ENCODE measurements at places on chromosomes 6 and 20.
A peak's percentile ranks its signal among the peaks of the same experiment; 100 is the strongest.

GRCh38 chr6:155447949-155448348 lies 7.7 kb downstream of the NOX3 start:
- DNase-seq, result no peak

- no peak for DNase-seq
These were observed 5.7 kb upstream of the NECAB3 start for GRCh38 chr20:33679758-33680485.

DNA sequence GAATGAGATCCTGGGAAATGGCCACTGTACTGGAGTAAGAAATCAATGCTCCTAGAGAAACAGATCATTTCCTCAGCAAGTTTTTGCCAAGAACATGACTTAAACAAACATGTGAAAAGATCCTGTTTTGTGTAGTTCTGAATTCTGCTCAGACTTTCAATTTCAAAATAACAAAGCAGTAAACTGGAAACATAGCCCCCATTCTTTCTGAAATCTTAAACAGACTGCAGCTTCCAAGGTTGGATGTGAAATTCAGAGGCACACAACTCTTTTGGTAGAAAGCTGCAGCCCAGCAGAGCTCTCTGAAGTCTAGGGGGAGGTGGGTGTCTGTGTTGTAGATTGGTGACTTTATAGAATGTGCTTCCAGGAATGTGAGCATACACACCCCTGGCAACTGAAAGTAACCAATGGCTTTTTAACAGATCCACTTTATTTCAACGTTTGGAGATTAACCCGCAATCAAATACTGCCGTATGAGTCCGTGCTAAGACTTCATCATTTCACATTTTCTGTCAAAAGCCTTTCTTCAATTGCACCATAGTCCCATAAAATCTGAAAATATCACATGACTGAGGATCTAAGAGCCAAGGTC lies 86.4 kb downstream of the ATXN1 start:
- DNase-seq, result no peak

DNA sequence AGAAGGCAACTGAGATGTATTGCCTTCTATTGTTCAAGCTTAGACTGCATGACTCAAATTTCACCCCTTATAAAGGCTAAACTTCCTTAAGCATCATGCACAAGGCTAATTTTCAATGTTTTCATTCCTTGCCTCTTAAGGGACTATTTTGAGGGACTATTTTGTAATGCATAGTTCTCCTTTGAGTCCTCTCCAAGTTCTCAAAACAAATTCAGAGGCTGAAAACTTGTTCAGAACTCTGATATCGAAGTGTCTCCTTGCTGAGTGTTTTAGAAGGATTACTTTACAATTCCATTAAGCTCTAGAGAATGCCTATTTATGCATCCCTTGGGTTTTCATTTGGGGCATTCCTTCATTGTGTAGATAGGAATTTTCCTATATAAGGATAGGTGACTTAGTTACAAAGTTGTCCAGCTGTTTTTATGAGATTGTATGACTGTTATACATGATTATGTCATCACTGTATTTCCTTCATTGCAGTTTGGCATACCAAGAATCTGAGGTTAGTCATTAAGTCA lies 41.7 kb downstream of the COL19A1 start:
- no peak for DNase-seq

DNA sequence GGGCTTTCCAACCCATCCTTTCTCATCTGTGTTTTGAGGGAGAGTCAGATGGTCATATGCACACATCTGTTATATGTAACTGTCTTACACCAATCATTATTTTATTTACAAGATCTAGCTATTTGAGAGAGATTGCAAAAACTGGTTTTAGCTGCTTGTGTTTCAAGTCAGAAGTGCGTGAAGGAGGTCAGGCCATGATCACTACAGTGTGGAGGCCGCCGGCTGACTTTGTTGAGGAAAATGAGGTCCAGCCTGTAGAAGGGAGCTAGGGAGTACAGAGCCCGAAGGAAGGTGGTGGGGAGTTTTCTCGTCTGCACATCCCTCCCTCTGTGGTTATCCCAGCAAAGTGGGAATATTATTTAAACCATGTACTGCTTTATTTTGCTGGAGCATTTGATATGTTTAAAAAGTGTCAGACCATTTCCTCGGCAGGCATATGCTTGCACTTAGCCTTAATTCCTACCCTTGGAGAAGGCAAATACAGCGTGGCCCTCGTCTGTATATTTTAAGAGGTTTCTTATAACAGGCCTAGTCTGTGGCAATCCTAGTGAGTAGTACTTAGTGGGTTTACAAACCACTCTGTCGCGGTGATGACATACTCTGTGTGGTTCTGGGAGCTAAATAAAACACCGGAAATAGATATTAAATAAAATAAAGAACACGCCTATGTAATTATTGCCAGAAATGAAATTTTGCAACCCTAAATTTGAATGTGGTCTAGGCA lies 95.6 kb downstream of the UST start:
- DNase-seq, result no peak

DNA sequence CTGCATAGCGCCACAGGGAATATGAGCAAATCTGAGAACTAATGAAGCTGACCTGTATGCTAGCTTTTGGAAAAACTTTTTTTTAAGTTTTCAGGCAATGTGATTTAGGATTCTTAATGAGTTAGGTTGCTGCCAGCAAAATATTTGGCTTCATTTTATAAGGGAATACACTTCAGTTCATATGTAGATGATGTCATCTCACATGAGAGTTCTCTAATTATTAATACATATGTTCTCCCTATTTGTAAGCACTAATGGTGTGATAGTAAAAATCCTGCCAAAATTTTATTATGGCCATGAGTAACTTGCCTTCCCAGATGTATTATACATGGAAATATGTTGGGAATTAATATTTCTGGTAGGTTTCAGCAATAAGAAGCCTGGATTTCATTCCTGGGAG lies 573.8 kb downstream of the EPM2A start:
- no peak for DNase-seq

DNA sequence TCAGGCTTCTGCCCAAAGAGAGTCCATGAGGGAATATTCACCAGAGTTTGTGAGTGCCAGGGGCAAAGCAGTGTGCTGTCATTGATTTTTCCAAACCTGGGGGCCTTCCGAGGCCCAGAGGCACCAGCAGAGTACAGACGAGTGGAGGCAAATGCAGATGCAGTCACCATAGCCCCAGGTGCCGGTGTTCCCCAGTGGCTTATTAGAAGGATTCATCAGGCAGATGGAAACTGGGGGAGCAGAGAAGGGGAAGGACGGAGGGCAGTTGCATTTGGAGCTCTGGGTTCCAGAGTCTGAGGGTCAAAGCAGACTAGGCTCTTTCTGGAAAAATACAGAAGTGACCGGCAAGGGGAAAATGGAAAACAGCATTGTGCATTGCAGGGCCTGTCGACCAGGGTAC lies 184.2 kb downstream of the ANKRD60 start:
- DNase-seq, result no peak

DNA sequence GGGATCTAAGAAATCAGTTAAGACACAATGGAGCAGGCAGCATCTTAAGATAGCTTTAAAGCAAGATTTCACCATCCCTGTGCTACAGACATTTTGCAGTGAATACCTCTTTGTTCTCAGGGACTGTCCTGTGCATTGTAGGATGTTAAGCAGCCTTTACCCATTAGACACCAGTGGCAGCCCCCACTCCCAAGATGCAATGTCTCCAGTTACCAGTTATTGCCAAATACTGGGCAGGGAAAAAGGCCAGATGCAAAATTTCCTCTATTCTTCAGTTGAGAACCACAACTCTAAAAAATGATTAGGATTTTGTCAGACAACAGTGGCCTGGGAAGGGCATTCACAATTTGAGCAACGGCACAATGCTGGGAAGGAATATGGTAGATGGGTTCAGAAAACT lies 6.1 kb downstream of the FBXO5 start:
- DNase-seq, result no peak

- DNase-seq, result no peak
These were observed 30.6 kb downstream of the EFCAB8 start for GRCh38 chr20:32889281-32889680.

DNA sequence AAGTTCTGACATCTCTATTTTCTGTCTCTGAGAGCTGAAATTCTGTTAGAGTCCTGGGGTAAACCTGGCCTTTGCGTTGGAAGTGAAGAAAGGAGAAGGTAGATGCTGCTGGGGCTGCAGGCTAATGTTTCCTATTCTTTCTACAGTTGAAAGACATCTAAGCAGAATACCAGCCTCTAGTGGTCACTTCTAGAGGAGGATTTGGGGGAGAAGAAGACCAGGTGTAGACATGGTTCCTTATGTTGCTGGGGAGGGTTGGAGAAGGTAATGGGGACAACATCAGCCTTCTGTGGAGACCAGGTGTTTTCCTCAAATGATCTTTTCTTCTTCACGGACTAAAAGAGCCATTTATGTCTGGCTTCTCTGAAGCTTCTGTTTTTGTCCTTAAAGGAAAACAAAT lies 62.6 kb downstream of the BTBD3 start:
- no peak for DNase-seq

GRCh38 chr6:133837801-133838349 lies 51.0 kb upstream of the TCF21 start:
- DNase-seq, result peak; percentile 76

GRCh38 chr6:13425943-13426931 lies 61.2 kb downstream of the GFOD1 start:
- DNase-seq, result no peak

DNA sequence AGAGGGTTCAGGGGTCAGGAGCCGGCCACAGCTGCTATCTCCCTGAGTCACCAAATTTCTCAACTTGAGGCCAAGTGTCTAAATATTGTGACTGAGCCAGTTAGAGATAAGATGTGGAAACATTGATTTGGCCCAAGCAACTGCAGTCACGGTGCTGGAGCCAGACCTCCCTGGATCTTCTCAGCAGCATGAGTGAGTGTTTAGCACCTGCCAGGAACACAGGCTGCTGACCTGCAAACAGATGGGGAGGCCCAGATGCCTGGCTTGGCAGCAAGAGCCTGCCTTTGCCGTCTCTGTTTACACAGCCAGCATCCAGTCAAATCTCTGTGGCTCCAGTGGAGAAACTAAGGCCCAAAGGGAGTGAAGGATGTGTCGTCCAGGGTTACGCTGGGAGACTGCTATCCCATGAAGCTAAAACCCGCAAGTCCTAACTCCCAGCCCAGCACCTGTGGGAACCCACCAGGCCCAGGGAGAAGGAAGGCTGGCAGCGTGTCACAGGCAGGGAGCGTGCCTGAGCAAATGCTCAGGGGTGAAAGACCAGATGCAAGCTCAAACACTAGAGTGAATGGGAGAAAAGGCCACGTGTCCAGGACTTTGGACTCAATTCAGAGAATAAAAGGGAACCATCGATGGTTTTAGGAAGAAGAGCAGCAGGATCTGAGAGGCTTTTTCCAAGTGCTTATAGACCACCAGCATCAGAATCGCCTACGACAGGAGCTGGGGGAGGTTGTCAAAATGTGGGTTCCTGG lies 15.9 kb upstream of the PTGIS start:
- peak; percentile 44 for DNase-seq

GRCh38 chr6:37433657-37434271 lies 743 bp downstream of the CMTR1 start:
- no peak for DNase-seq

GRCh38 chr20:1813674-1814635 lies 81.3 kb upstream of the SIRPA start:
- no peak for DNase-seq

DNA sequence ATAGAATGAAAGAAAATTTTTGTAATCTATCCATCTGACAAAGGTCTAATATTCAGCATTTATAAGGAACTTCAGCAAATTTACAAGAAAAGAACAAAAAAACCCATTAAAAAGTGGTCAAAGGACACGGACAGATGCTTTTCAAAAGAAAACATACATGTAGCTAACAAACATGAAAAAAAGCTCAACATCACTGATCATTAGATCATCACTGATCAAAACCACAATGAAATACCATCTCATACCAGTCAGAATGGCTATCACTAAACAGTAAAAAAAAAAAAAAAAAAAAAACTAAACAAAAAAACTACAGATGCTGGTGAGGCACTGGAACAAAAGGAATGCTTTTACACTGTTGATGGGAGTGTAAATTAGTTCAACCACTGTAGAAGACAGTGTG lies 837.1 kb downstream of the EPHA7 start:
- DNase-seq, result no peak

- no peak for DNase-seq
These were observed 63.2 kb upstream of the TBC1D7 start for GRCh38 chr6:13391537-13391936.

DNA sequence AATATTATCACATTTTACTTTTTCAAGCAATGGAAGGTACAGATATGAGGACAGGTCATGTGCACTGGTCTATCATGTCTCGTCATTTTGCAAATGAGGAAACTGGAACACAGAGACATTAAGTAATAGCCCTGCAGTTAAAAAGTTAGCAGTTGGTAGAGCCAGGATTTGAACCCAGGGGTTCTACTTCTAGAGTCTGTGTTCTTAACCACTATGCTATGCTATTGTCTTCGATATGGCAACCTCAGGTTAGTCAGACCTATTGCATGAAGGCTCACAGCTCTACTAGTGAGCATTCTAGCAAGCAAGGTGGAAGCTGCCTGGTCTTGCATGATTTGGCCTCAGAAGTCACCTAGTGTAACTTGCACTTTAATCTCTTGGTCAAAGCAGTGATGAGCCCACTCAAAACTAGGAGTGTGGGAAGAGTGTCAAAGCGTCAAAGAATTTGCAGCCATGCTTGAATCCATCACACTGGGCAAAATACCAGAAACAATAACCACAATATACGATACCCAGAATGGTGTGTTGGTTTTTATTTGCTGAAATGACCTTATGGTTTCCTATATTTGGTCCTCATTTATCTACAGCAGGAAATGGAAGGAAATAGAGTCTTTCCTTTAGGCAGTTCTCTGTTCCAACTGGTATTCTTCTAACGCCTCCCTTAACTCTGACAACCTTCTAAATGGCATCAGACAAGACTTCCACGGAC lies 20.4 kb upstream of the BMP2 start:
- DNase-seq, result no peak

DNA sequence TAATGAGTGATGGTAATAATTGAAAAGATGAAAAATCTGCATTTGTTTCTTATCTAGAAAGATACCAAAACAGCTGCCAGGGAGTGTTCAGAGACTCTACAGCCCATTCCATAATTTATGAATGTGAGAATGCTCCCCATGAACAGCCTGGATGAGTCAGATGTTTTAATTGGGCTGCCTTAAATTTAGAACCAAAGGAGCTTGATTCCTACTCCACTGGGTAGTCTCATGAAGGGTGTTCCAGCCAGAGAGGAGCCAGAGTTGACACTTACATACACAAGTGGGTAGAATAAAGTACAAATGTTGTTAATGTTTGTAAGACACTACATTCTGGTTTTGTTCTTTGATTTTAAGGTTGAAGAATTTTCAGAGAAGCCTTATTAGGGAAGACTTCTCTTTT lies 158.7 kb upstream of the PRND start:
- DNase-seq, result no peak

DNA sequence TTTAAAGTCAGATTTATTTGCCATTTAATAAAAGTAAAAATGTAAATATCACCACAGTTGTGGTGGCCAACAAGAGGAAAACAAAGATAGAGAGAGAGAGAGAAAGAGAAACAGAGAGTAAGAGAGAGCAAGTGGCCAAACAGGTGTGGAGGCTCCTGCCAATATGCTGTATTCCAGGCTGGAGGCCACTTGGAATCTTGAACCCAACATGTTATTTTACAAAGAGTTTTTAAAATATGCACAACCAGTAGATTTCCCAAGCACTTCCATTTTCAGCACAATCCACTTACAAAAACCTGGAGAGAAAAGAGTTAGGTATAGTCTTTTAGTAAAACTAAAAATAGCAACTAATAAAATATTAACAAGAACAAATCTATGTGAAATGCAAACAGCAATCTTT lies 1323.1 kb upstream of the CITED2 start:
- no peak for DNase-seq

- DNase-seq, result no peak
These were observed 199.9 kb upstream of the SOX4 start for GRCh38 chr6:21393441-21394165.

Data from LoVo (cell line).